ENCODE measurements at places on chromosomes 16 and 17.
A peak's percentile ranks its signal among the peaks of the same experiment; 100 is the strongest.

- peak; percentile 40 for DNase-seq
Measured at GRCh38 chr17:67390646-67391361, 13.7 kb downstream of the PITPNC1 start.

DNA sequence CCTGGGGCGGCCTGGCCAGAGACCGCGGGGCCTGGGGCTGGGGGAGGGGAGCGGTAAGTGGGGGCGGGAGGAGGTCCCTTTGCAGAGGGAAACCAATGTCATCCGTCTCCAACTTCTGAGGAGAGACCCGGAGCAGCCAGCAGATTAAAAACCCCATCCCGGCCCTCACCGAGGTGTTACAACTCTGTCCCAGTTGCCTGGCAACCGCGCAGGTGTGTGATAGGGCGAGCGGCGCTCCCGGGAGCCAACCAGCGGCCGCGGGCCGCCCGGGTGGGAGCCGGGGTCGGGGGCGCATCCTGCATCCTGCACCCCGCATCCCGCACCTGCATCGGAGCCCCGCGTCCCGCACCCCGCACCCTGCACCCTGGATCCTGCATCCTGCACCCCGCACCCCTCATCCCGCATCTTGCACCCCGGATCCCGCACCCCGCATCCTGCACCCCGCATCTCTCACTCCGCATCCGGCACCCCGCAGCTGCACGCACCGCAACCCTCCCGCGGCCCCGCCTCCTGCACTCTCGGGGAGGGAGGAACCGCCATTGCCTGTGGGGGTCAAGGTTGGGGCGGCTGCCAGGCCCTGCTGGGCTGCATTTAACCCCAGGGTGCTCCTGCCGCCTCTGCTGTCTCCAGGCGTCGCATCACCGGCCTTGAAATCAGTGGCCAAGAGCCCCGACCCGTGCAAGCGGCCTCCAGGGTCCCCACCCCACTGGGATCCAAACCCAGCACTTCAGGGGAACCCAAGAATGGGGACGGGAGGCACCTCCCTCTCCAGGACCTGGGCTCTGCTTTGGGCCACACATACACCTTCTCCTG lies 47.3 kb downstream of the RTN4RL1 start:
- no peak for DNase-seq

DNA sequence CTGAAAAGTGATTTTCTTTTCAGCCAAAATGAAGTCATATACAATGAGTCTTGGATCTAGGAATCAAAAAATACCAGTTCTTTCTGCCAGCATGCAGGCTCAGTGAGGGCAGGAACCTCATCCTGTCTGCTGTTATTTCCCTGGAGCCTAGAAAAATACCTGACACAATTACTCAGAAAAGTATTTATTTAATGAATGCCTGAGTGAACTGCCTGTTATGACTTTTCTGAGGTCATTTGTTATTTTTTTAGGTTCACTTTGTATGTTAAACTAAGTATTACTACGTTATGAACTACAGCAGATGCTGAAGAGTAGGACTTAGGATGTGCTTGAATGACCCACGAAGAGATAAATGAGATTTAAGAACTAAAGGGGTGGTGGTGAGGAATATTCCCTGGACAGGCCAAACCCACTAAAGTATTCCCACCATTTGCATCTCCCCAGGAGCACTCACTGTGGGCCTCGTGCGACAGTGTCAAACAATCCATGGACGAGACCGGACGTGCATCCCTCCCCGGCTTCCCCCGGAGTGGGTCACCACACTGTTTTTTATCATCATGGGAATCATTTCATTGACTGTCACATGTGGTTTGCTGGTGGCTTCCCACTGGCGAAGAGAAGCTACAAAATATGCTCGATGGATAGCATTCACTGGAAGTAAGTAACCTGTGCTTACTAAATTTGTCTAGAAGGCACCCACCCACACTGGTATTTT lies 17.1 kb upstream of the VWA3A start:
- no peak for DNase-seq

GRCh38 chr16:87441886-87442580 lies 49.9 kb downstream of the MAP1LC3B start:
- DNase-seq: no peak

DNA sequence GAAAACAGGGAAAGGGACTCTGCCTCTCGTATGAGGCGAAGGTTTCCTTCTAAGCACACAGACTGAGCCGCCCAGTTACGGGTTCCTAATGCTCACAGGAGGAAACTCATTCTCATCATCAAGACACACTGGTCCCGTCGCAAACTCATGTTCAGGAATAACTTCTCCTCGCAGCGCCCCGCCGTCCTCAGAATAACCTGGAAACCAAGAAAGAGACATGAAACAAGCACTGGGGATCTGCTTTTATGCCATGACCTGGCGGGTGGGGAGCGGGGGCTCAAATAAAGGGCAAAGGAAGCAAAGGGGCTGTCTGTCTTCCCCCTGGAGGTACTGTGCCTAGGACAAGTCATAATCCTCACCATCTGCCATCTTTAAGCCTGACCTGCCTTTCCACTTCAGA lies 31.3 kb downstream of the WIPI1 start:
- no peak for DNase-seq

- no peak for DNase-seq
Measured at GRCh38 chr17:17801800-17802481, 34.8 kb downstream of the SREBF1 start.

DNA sequence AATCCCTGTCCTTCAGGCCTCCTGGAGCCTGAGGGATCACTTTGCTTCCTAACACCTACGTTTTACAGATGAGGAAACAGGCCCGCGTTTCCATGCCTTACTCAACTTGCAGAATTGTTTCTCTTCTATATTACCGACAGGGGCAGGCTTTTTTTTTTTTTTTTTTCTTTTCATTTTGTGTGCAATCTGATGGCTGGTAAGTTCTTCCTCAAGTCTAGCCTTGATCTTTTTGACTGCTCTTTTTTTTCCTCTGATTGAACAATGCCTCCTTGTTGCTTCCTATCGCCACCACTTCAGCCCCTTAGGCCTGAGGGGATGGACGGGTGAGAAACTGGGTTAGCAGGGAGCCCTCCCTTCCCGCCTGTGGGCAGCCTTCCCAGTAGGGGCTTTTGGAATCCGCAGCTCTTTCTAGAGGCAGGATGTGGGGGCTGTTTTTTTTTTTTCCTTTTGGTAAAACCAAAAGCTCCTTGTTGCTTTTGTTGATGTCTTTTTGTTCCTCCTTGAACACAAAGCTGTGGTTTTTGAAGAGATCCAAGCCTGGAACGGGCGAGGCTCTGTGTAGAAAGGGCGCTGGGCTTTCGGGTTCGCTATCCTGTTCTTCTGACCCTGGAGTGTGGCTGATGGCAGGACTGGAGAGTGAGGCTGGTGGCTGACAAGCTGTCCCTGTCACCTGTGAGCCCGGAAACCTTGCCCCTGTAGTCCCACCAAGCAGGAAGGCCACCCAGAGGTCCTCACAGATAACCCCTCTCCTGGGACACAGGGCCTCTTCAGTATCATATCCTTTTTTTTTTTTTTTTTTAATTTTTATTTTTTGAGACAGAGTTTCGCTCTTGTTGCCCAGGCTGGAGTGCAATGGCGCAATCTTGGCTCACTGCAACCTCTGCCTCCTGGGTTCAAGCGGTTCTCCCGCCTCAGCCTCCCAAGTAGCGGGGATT lies 14.0 kb downstream of the LASP1 start:
- no peak for DNase-seq

DNA sequence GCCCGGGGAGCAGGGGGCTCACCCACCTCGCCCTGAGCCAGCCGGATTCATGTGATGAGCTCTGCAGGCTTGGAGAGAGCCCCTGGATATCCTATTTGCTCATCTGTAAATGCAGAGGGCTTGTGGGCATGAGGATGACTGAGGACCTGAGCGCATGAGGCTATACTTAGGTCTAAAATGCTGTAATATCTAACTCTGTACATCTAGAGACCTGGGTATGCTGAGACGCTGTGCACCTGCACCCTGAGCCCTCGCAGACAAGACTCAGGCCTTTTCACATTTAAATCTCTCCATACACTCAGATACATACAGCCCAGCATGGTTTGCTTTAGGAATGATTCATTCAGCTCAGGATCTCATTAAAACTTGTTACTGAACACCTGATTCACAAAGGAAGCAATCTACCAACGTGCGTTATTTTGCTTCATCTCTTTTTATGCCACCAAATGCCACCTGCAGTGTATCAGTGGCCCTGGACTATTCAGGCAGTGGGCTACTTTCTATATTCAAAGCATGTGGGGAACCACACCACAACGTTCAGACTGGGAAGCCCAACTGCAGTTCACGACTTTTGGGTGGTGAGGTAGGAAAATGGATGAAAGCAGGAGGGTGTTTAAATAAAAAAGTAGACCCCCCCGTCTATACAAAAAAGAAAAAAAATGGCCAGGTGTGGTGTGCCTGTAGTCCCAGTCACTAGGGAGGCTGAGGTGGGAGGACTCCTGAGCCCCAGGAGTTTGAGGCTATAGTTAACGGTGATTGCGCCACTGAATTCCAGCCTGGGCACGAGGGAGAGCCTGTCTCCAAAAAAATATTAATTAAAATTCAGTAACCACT lies 12.0 kb downstream of the USP7 start:
- no peak for DNase-seq

DNA sequence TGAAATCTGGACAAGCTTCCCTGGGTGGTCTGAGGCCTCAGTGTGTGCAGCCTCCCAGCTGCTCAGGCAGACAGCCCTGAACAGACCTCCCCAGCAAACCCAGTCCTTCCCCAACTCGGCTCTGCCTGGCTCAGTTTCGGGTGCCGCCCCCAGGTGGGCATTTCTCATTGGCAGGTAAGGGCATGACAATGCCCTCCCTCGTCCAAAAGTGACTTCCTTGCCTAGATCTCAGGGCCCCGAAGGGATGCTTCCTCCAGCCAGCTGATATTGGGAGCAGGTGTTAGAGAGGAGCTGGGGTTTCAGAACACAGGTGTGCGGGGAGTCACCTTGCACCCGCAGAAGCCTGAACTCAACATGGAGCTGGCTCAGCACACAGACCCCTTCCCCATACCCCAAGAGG lies 3.8 kb upstream of the PPL start:
- no peak for DNase-seq

DNA sequence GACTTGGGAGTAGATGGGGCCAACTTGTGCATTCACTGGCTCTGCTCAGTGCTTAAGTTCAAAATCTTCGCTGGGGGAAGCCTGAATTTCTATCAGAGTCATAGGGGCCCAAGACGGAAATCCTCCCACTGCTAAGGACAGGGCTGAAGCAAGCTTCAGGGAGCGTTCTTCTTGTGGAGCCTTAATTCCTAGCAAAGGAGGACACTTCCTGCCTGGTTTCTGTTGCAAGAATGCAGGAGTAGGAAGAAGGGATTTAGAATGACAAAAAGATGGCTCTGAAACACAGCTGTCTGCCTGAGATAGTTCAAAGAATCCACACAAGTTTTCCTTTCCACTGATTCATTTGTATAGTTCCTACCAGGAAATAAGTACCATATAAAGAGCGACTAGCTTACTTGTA lies 26.4 kb downstream of the PSME3IP1 start:
- DNase-seq: no peak

DNA sequence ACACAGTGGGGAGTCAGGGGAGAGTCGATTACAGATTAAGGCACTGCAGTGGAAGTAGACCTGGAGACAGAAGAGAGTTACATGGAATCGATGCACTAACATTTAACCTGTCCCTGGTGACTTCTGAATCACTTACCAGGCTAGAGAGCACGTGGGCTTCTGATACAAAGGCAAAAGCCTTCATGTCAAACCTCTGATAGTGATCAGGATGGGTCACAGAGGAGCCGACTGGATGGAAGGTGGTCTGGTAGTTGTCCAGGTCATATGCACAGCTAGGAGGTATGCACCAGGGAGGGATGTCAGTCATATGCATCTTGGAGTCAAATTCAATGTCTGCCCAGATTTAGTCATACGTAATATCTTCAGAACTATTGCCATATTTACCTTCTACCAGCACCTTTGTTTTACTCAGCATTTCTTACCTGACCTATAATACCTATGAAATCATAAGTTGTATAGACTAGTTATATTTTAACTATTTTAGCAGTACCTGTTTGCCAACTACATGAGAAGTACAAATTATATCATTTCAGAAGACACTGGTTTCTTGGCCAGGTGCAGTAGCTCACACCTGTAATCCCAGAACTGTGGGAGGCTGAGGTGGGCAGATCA lies 11.7 kb downstream of the ZP2 start:
- DNase-seq: no peak

DNA sequence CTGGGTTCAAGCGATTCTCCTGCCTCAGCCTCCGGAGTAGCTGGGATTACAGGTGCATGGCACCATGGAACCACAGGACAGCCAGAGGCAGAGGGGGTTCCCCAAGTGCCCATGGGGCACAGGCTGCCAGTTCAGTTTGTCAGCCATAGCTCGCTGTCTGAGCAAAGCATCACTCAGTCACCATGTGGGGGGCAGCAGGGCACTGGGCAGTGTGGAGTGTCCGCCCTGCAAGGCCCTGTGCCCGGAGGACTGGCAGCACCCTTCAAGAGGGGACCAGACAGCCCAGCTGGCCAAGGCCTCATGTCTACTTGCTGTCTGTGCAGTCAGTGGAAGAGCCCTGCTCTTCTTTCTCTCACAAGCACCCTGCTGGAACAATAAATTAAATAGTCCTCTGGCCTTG lies 6.4 kb downstream of the ALYREF start:
- DNase-seq: no peak

- DNase-seq: no peak
Measured at GRCh38 chr16:13913374-13914292, 6.3 kb upstream of the ERCC4 start.

GRCh38 chr16:1984347-1985225 lies 593 bp downstream of the GFER start:
- no peak for DNase-seq

GRCh38 chr17:78820841-78821240 lies 19.8 kb downstream of the USP36 start:
- DNase-seq: no peak

GRCh38 chr17:50630524-50631194 lies 4.0 kb upstream of the ABCC3 start:
- DNase-seq: peak; percentile 39

DNA sequence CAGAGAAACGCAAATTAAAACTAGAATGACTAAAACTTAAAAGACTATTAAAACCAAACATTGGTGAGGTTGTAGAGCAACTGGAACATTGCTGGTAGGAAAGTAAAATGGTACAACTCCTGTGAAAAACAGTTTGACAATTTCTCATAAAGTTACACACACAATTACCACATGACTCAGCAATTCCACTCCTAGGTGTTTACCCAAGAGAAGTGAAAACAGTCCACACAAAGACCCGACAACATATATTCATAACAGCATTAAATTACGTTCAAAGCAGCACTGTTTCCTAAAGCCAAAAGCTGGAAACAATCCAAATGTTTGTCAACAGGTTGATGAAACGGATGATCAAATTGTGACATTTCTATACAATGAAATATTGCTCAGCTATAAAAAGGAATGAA lies 26.5 kb upstream of the ALOX12 start:
- DNase-seq: no peak

- no peak for DNase-seq
Measured at GRCh38 chr16:29811896-29812665, at the start of gene PRRT2. TSS of gene PRRT2 (plus strand) at chr16:29812193. CDS start at chr16:29813055, 862 bp downstream.

GRCh38 chr17:47621293-47622179 lies 28.2 kb upstream of the KPNB1 start:
- DNase-seq: no peak

GRCh38 chr16:23826528-23827045 lies 9.2 kb upstream of the PRKCB start:
- DNase-seq: no peak

Data from stimulated activated CD8-positive, alpha-beta memory T cell treated with anti-CD3 and anti-CD28 coated beads, Interleukin-4, amount 100 ng/mL, for 1 hour (primary cell).